ENCODE measurements at places on chromosomes 2 and 18.

GRCh38 chr2:127046579-127046978, 60.4 kb downstream of the BIN1 start:
- DNase-seq, result peak; percentile 14

DNA sequence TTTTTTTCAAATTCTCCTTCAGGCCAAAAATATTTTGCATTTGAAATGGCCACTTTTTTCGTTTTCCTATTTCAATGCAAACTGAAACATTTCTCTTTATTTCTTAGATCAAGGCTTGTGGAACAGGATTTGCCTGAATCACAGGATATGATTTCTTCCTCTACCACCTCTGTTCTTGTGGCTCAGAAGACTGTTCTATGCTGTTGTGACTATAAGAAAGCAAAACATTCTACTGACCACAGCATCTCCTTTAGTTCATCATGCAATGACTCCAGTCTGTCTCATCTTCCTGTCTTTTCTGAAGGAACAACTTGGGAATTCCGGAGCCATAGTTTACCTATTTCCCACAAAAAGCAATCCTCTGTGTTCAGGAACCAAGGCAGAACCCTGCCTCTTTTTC, 16.2 kb upstream of the ZNF512 start:
- DNase-seq, result no peak

DNA sequence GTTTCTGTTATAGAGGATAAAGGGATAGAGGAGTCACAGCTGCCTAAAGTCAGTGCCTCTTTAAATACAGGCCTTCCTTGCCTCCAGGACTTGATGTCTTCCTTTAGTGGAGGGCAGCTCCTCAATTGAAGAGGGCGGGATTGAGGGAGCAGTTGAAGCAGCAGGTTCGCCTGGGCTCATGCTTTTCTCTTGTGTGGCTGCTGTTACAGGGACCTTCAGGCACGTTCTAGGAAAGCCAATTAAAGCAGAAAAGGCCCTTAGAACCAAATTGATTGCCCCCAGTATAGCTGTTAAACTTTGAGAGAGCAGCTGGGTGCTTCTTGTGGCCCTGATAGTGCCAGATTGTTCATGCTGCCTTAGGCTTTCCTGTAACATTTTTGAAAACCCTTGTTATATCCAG, 42.0 kb upstream of the LTBP1 start:
- no peak for DNase-seq

GRCh38 chr2:16578081-16578480, 87.6 kb downstream of the CYRIA start:
- DNase-seq, result no peak

- DNase-seq, result no peak
Observed at GRCh38 chr2:85830645-85831044, 58.1 kb downstream of the ST3GAL5 start.

DNA sequence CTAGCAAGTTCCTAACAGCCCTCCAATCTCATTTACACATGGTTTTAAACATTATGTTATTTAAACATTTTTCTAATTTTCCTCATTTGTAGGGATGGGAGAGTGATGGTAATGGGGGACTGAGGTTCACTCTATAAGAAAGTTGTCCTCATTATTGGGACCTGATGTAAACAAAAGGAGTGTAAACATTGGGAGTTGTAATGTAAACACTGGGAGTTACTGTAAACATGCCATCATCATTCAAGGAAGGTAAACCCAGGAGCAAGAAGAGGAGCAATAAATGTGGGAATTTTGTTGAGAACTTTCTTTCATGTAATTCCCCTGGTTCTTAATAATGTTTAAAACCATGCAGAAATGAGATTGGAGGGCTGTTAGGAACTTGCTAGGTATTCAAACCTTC, 17.8 kb downstream of the RFTN2 start:
- DNase-seq, result no peak

DNA sequence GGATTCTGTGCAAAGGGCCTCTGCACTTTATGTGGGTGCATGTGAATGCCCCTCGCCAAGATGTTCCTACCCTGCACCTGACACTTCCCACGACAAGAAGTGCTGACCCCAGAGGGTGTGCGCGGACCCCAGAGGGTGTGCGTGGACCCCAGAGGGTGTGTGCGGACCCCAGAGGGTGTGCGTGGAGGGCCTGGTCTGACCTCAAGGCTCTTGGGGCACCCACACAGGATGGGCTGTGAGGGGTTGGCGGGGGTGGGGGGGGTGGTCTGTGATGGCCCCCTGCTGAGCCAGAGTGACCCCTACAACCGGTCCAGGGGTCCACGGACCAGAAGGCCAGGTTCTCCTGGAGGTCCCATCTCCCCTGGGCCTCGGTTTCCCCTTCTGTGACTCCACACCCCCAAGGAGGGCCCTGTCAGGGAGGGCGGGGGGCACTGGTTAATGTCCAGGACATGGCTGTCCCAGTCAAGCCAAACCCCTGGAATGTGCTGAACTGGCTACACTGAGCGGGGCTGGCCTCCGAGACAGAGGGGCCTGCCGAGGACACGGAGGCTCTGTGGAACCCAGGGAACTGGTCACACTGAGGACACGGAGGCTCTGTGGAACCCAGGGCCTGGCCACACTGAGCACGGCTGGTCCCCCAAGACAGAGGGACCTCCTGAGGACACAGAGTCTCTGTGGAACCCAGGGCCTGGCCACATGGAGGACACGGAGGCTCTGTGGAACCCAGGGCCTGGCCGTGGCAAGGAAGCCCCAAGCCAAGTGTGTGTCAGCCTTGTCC, 3.1 kb downstream of the NEU4 start:
- DNase-seq, result no peak

- no peak for DNase-seq
Observed at GRCh38 chr2:17930773-17931172, 52.3 kb downstream of the KCNS3 start.

DNA sequence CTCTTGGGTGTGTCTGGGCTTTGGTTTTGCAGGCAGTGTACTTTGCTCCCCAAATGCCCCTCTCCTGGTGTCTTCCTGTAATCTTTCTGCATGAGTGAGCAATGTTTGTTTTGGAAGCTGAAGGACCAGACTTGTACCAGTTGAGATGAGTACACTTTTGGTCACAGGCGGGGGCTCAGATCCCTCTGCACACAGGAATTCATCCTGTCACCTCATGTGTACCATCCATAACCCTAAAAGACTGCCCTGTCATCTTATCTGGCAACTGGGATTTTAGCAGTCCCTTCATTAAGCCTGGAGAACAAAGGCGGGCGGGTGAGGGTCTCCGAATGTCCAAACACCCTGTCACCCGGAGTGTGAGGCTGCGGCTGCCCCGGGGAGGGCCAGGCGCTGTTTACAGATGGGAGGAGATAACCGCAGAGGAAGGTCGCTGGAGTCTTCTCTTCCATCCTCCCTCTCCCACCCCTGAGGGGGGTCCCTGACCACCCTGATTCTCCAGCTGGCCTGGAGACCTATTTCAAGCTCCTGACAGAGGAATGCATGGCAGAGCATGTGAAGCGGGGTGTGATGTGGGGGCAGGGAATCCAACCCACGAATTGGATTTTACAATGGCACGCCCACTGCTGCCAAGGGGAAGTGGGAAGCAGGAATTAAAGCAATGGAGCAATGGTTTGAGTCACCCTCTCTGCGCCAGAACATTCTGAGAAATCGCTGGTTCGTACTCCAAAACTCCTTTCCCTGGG, 158.2 kb upstream of the MYCN start:
- DNase-seq, result no peak

DNA sequence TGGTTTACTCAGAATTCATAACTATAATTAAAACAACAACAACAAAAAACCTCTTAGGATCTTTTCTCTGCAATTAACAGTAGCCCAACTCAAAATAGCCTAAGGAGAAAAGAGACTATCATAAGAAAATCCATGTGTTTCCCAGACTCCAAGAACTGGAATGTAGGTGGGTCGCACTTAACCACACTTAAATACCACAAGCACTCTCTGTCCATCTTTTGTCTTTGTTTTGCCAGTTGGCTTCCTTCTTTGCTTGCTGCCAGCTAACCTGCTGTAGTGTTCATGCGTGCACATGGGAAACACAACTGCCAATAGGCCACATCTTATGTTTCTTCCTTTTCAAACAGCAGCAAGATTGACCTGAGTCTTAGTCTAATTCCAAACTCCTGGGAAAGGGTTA, 24.1 kb upstream of the ACVR1 start:
- DNase-seq, result no peak

- DNase-seq, result no peak
Observed at GRCh38 chr18:48637081-48637990, 98.5 kb downstream of the CTIF start.

DNA sequence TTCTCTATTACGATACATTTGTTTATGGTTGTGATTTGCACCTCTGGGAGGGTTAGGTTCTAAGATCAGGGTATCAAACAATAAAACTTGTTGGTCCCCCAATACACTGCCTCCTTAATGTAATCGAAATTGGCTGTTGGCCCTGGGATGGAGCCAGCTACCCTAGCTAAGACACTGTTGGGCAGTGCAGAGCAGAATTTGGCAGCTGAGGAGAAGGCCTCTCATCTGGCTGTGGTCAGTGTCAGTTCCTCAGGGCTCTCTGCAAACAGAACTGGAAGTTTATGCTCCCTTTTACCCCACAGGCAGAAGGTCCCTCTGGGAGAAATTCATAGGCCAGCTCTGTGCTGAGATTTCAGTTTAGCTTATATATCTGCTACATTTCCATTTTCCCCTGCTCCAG, 8.6 kb upstream of the HAAO start:
- no peak for DNase-seq

GRCh38 chr2:39127973-39128372, 7.1 kb upstream of the SOS1 start:
- no peak for DNase-seq

DNA sequence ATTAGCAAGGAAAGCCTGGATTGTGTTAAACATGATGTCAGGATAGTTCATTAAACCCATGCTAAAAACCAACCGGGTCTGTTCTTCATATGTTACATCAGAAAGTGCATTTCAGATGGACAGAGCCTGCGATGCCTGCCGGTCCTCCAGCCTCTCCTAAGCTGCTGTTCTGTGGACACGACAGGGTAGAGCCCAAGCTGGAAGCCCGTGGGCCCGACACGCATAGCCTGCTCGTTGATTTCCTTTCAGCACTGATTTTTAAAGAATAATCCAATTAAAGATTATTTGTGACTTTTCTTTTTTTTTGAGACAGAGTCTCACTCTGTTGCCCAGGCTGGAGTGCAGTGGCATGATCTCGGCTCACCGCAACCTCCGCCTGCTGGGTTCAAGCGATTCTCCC, 797 bp downstream of the OR6B3 start:
- DNase-seq, result no peak

GRCh38 chr2:168662651-168663208, 139.7 kb upstream of the NOSTRIN start:
- no peak for DNase-seq

DNA sequence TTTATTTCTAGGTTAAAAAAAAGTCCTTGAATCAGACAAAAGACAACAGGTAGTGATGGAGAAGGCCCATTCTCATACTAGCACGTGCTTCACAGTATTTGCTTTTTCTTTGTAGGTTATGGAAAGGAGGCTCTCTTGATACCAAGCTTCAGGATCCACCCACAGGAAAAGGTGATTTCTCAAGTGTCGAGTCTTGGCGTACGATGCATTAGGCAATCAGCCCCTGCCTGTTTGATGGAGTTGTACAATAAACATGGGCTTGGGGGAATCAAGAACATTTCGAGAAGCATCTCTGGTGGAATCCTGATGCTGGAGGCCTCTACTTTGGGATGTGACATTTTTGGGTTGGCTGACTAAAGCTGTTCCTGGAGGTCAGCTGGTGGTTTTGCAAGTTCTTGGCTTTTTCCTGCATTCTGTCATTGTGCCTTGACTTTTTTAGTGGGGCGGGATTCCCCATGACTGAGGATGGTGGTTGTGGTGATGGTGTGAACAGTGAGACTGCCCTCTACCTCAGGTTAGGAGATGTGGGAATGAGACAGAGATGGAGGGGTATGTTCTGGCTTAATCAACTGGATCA, 231.5 kb upstream of the SPRED2 start:
- no peak for DNase-seq

GRCh38 chr2:183123117-183123958, 905 bp upstream of the NUP35 start:
- no peak for DNase-seq

GRCh38 chr2:107473150-107473549, 353.5 kb upstream of the RGPD4 start:
- DNase-seq, result no peak

- no peak for DNase-seq
Observed at GRCh38 chr2:151280271-151280670, 9.2 kb downstream of the NMI start.

GRCh38 chr18:40365526-40365925, 1589.5 kb upstream of the PIK3C3 start:
- no peak for DNase-seq

GRCh38 chr2:71662665-71663394, 209.5 kb downstream of the DYSF start:
- DNase-seq, result no peak

GRCh38 chr2:164757934-164758695, 83.5 kb downstream of the COBLL1 start:
- no peak for DNase-seq

- DNase-seq, result no peak
Observed at GRCh38 chr18:73948497-73948896, 199.1 kb downstream of the FBXO15 start.

DNA sequence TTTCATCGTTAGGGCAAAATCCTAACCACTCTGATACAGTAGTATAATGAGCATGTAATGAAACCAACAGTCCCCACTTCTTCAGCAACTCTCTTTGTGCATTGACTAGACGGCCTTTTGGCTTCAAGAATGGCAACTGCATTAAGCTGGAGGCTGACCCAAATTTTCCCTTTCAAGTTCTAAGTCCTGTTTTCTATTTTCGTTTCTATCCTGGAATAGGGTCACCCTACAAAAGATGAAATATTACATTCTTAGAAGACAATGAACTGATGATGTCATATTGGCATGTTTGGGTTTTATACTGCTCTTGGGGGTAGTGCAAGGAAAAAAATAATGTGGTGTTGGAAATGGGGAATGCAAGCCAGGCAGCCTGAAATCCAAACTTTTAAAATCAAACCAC, 254.4 kb downstream of the ETAA1 start:
- DNase-seq, result no peak

- DNase-seq, result peak; percentile 64
Observed at GRCh38 chr2:33441235-33441810, 35.1 kb upstream of the RASGRP3 start.

DNA sequence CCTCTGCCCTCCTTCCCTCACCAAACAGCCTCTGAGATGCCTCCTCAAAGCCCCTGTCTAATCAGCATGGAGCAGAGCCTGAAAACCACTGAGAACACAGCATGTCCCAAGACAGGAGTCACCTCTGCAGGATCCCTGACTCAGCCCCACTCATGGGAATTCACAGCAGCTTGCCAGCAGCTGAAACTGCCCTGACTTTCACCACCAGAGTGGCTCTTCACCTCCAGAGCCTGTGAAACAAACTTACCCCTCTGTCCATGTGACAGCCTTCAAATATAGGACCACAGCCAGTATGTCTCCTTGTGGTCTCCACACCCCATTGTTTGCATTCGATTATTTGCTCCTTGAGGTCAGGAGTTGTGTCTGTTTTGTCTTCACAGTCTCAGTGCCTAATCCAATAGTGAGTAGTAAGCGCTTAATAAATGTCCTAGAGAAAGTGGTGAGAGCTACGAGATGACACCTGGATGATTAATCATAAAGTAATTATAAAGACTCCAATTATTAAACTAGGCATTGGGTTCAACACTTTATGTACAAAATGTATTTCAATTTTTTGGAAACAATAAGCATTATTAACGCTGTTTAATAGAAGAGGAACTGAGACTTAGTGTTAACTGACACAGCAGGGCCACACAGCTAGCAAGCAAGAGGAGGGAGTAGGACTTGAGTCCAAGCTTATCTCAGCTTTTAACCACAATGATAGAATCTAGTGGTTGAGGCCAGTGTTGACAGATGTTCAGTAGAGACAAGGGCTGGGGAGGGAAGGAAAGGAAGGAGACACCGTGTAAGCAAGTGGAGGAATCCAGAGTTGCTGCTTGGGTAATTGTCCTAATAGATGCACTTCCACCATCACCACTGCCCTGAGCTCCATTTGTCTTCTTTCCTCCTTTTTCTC, 358.7 kb upstream of the TNP1 start:
- DNase-seq, result no peak

Measured in iPS-NIHi11 (cell line).